ENCODE measurements at places on chromosomes 3 and 15.

- DNase-seq: no peak
Observed at GRCh38 chr15:99556011-99556410, 9.8 kb upstream of the MEF2A start.

- DNase-seq: no peak
Observed at GRCh38 chr3:14806641-14807263, 12.0 kb upstream of the FGD5 start.

DNA sequence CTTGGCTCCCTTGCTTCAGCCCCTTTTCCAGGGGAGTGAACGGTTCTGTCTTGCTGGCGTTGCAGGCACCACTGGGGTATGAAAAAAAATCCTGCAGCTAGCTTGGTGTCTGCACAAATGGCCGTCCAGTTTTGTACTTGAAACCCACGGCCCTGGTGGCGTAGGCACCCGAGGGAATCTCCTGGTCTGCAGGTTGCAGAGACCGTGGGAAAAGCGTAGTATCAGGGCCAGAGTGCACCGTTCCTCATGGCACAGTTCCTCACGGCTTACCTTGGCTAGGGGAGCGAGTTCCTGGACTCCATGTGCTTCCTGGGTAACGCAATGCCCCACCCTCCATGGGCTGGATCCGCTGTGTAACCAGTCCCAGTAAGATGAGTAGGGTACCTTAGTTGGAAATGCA lies 214.9 kb downstream of the UBE2E2 start:
- no peak for DNase-seq

DNA sequence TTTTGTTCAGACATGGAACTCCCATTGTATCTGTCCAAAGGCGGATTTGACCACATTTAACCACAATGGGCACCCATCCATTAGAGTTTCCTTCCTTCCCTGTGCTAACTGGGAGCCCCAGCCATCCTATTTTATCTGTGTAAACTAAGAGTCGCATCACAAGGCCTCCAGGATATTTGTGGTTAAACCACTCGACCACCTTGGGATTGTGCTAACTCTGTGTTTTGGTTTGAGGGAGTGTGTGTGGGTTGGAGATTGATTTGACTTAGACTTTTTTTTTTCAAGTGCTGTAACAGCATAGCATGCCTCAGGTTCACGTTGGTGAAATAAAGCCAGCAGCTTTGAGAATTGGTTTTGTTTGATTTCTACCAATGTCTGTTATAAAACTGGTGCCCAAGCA lies 100.4 kb upstream of the TP63 start:
- DNase-seq: peak; percentile 22

GRCh38 chr3:172606021-172606420 lies 82.8 kb upstream of the TNFSF10 start:
- peak; percentile 99 for DNase-seq

- DNase-seq: no peak
Observed at GRCh38 chr15:38562278-38562677, 2.3 kb downstream of the RASGRP1 start.

- no peak for DNase-seq
Observed at GRCh38 chr15:40582726-40583246, 11.3 kb upstream of the KNL1 start.

DNA sequence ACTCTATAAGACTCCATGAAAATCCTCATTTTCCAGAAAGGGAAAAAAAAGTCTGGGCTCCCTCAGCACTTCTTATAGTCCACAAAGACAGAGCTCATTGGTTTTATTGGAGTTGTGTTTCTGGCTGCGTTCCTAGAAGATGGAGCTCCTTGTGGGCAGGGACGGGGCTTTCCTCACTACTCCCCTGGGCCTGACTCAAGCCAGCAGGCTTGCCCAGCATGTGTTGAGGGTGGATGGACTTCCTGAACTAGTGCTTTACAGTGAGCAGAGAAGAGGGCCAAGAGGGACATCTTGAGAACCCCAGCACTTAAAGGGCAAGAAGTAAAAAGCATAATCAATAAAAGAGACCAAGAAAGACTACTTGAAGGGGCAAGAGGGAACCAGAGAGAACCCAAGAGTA lies 43.2 kb upstream of the EPHB1 start:
- DNase-seq: no peak

- DNase-seq: no peak
Observed at GRCh38 chr3:160346511-160346910, 52.5 kb downstream of the IFT80 start.

DNA sequence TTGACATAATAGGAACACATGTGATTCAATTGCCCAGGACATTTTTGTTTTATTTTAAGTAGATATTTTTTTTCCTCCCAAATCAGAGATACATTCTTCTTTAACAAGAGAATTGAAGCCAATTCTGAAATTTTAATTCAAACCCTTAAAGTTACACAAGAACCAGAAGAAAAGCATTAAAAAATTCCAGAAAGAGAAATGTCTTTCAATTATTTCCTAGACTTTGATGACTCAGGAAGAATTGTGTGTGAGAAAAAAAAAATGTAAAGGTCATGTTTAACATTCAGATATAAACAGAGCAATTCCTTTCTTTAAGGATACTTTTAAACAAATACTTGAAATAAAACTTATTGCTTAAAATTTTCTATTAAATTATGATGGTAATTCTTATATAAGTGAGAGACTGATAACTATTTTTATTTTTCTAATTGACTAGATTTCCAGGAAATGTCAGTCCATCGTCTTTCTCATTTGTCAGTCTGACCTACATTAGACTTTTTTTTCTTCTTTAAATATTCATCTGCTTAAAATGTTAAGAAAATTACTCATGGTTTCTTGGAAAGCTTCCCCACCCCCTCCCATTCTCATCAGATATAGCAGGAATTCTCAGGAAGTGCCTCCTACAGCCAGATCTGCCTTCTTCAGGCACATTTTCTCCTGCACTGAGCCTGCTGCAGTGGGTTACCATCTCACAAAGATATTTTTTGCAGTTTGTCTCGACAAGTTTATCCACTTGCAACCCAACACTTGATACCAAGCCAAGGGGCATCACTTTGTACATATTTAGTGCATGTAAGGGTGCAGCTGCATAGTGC lies 261.8 kb upstream of the CBLB start:
- DNase-seq: peak; percentile 38

DNA sequence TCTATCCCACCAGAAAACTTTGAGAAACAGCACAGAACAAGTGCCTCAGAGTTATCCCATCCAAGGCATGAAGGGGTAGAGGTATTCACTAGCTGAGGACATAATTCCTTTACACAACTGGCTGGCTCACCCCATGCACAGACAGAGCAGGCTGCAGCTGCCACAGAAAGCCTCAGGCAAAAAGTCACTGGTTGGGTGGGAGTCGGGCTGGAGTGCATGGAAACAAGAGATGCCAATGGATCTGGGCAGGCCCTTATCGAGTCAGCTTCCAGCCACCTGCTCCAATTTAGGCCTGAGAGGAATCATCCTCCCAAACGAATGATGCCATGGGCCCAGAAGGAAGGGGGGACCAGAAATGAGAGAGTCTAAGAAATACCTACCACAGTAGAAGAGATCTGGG lies 83.0 kb downstream of the RSL24D1 start:
- DNase-seq: no peak

- DNase-seq: no peak
Observed at GRCh38 chr3:121175083-121175482, 267.1 kb downstream of the STXBP5L start.

GRCh38 chr3:148089171-148089570 lies 608.5 kb upstream of the AGTR1 start:
- no peak for DNase-seq

GRCh38 chr3:98325055-98325454 lies 28.6 kb upstream of the OR5K4 start:
- no peak for DNase-seq

GRCh38 chr3:56157693-56158362 lies 310.4 kb downstream of the ERC2 start:
- peak; percentile 6 for DNase-seq

DNA sequence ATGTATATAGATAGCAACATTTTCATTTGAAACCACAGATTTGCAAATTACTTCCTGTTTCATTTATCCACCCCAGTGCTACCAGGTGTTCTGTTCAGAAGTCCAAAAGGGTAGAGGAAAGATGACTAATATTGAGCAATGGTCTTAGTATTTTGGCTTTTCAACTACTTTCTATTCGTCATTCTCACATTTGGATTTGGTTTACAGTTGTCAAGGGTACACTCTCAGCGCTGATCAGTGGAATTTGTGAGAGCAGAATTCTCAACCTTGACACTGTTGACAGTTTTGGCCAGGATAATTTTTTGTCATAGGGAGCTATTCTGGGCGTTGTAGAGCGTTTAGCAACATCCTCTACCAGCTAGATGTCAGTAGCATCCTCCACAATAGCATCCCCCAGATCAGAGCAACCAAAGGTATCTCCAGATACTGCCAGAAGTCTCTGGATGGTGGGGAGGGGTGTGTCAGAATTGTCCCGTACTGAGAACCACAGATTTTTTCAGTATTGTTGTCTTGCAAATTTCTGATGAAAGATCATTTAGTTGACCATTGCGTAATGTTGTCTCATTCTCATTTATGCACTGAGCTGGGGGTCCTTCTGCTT lies 4.2 kb downstream of the HMCES start:
- DNase-seq: no peak

DNA sequence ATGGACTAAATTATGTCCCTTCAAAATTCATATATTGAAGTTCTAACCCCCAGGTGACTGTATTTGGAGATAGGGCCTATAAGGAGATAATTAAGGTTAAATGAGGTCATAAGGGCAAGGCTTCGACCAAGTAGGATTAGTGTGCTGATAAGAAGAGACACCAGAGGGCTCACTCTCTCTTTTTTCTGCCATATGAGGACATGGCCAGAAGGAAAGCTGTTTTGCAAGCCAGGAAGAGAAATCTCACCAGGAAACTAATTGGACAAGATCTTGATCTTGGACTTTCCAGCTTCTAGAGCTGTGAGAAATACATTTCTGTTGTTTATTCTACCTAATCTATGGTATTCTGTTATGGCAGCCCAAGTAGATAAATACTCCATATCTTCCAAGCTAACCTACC lies 503.6 kb upstream of the NAALADL2 start:
- peak; percentile 29 for DNase-seq

- no peak for DNase-seq
Observed at GRCh38 chr3:17749281-17749680, 6.8 kb upstream of the TBC1D5 start.

- DNase-seq: no peak
Observed at GRCh38 chr3:133466531-133467386, 66.9 kb downstream of the BFSP2 start.

GRCh38 chr15:87638554-87639083 lies 617.9 kb downstream of the NTRK3 start:
- no peak for DNase-seq

DNA sequence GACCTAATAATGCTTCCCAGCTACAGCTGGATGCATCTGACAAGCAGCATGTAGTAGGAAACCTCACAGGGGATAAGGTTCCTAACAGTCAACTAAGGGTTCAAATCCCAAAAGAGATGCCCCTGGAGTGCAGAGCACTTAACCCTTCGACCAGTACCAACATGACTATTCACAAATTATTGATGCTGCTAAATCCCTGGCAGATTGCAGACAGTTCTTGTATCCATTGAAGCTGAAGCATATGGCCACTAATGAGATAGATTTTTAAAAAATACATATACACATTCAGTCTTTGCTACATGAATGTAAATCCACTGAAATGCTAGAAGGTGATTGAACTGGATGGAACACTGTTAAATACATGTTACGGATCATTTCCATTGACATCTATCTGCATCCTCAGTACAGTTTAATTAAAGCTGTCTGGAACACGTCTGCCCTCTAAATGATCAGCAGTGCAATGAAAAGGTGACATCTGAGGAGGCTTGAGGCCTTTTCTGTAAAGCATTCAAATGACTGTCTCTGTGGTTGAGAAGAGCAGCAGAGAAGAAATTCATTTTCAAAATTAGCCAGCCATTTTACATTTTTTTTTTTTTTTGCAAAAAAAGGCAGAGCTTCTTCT lies 19.5 kb upstream of the NANOGP8 start:
- no peak for DNase-seq

- no peak for DNase-seq
Observed at GRCh38 chr3:131162516-131162915, 135.8 kb downstream of the NEK11 start.

DNA sequence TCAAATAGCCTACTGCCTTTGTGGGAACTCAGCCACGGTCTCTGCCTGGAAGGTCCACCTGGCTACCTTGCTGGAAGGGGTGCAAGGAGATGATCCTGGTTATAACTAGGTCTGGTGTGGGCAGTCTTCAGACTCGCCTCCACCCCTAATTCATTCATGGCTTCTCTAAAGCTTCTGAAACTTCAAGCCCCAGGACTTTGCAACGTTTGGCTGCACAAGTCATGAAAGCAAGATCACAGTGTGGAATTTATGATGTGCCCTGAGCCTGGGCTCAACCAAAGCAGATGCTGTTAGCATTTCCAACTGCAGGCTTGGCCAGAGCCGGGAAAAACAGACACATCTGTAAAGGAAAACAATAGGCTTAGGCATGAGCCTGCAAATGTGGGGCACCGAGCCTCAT lies 200.4 kb upstream of the WNT5A start:
- no peak for DNase-seq

- DNase-seq: no peak
Observed at GRCh38 chr15:74857671-74858368, 14.9 kb upstream of the ULK3 start.

GRCh38 chr3:107868449-107868848 lies 222.4 kb downstream of the CD47 start:
- no peak for DNase-seq

- DNase-seq: peak; percentile 61
Observed at GRCh38 chr15:40937762-40938535, 8.8 kb downstream of the DLL4 start.

DNA sequence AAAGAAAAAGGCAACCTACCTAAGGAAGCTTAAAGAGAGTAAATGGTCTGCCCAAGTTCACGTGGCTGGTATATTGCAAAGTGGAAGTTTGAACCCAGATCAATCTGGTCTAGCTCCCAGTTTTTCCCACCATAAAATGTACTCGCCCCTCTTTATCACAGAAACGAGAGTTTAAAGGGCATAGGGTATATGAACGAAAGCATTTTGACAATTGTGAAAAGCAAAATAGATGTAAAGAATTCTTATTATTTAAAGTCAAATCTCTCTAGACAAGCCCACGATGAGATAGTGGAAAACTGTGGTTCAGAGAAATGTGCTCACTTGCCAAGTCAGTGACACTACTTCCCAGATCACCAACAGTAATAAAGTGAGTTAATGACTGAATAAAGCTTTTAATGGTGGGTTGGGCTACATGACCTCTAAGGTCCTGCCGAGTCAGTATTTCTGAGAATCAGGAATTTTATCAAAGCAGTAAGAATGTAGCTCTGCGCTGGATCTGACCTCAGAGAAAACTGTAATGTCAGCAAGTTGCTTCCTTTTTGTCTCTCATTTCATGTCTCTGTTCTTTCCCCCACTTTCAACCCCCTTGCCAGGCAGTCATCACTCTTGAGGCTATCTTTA lies 23.3 kb upstream of the NEO1 start:
- DNase-seq: no peak

DNA sequence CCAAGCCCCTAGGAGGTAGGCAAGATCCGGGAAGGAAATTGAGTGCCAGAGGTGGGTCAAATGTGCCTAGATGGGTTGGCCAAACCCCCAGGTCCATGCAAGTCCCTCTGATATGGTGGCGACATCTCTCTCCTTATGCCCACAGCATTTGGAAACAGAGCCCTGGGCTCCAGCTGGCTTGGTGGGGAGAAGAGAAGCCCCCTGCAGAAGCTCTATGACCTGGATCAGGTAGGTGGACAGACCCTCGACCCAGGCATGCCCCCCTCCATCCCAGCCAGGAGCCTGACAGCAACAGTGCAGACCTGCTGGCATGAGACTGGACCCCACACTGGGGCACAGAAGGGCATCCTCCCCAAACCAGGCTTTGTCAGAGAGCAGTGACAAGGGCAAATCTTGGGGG lies 12.2 kb downstream of the CHST13 start:
- DNase-seq: no peak

Measured in RCC 7860 (cell line).